ENCODE measurements at places on chromosomes 1 and 21.

DNA sequence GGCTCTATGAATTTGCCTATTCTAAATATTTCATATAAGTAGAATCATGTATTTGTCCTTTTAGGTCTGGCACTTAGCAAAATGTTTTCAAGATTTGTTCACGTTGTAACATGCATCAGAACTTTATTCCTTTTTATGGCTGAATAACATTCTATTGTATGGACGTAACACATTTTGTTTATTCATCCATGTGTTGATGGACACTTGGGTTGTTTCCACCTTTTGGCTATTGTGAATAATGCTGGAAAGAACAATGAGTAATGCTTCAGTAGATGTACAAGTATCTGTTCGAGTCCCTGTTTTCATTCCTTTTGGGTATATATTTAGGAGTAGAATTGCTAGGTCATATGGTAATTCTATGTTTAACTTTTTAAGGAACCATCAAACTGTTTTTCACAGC lies 24.7 kb downstream of the SLC35A3 start:
- no peak for DNase-seq

DNA sequence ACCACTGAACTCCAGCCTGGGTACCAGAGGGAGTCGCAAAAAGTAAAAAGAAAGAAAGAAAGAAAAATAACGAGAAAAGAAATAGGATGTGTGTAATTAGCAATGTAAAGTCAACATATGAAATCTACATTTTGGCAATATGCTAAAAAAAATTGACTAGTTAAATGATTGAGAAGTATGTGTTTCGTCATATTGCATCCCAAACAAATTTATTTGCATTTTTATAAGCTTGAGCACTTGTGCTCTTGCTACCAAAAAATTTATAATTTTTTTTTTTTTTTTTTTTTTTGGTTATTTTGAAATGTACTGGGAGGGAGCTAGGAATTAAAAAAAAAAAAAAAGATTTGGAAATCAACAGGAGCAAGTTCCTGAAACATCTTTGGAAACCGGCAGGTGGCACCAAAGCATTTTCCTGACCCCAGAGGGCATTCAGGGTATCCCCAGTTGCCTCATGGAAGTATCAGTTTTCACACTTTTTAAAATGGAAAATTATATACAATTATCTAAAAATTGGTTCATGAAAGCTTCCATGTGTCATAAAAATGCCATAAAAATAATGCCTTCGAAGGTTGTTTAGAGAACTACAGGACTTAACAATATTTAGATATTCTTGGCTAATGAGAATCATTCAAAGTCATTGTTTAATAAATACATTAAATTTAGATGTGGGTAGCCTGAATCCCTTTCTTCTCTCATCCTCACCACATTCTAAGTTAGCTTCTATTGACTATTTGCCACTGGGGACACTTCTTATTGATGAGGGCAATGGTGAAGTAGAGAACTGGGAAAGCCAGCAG lies 4.8 kb upstream of the HEATR1 start:
- peak; percentile 22 for DNase-seq

- no peak for DNase-seq
These were observed 69.0 kb downstream of the BRINP2 start for GRCh38 chr1:177239792-177240191.

DNA sequence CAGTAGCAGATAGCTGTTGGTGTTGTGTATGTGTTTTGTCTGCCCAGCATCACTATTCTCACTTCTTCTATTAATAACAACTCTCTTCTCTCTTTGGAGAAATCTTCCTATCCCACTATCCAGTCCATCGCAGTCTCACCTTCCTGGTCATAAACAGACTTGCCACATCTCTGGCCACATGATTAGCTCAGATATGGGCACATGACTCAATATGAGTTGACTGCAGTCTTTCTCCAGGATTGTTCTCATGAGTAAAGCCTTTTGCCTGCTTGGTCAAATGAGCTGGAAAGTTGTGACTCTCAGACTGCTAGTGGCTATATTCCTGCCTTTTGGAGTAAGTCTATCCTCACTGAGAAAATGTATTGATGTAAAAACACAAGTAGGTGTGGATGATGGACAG lies 32.9 kb upstream of the TADA1 start:
- no peak for DNase-seq

GRCh38 chr1:239662950-239663349 lies 276.6 kb downstream of the CHRM3 start:
- no peak for DNase-seq

- DNase-seq: no peak
These were observed 1.2 kb upstream of the PTTG1IP start for GRCh38 chr21:44874497-44875315.

DNA sequence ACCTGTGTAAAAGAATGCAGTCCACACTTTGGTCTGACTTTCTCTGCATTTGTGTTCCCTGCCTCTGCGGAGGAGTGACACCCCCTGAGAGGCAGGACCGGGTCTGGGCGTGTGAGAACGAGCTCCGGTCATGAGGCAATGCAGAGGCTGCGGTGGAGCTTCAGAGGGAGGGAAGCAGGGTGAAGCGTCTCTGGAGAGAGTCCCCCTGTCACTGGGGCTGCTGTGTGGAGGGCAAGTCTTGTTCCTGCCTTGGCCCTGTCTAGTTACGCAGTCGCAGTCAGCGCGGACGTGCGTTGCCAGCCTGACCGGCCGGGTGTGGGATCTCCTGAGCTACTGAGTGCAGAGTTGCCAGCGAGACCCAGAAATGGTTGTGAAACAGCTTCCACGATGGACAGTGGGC lies 48.5 kb downstream of the BACE2 start:
- no peak for DNase-seq

GRCh38 chr1:241857131-241857530 lies 9.1 kb downstream of the EXO1 start:
- no peak for DNase-seq

GRCh38 chr1:25700144-25700523 lies 83.5 kb downstream of the MAN1C1 start:
- DNase-seq: no peak

DNA sequence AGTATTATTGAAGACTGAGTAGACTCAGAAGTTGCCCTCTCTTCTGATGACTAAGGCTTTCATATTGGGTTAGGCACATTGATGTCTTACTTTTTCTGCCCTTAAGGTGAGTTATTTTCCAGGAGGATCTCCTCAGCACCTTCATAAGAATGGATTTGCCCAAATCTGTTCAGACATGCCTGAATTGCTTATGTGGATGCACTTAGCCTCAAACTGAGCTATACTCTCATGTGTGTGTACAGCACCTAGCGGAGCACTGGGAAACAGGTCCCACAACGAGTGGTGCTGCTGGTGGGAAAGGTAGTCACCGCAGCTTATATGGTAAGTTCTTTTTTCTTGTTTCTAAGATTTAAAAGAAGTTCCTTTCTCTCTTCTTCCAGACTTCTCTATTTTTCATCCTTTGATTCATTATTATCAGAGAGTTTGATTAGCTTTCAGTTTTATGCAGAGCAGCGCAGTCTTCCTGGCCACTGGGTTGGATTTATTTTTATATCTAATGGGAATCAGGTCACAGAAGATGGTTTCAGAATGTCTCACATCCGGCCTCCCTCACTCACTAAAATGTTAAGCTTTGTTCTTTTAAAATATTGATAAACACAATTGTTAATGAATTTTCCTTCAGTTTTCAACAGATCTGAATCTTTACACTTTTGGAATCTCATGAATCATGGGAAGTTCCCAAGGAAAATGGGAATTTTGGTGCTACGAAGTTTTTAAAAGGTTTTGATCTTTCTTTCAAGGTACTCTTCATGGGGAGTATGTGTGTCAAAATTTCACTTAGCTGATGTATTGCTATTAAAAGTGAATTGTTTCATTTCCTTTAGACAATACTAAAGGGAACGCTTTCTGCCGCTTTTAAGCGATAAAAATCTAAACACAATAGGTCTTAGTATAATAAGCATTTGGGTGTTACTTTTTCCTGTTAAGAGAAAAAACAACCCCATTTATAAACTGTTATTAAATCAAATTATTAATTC lies 58.5 kb downstream of the EXTL2 start:
- no peak for DNase-seq

DNA sequence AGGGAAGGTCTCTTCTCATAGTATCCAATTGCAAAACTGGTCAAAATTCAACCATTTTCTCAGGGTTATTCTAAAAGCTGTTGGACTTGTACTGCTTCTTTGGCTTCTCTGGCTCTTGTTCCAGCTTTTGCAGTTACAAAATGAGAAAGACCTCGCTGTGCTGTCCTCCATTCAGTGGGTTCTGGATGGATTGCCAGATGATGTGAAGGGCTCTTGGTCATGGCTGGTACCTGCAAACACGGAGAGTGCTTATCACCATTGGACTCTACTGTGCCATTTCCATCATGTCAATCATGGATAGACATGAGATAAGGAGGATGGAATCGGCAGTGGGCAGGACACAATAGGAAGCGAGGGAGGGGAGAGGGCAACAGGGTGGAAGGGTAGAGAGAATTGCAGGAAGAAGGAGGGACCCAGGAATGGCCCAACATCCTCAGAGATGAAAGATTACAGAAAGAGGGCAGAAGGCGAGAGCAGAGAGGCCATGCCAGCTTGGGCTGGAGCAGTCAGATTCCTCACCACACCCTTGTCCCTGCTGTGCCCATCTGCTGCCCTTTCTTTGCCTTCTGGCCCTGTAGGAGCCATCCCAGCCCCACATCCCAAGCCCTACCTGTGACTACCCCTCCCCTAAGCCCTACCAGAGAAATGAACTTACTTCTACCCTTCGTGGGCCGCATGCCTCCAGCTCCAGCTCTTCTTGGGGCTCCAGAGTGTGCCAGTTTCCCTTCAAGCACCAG lies 70.3 kb downstream of the HIVEP3 start:
- no peak for DNase-seq

- no peak for DNase-seq
These were observed 482.8 kb upstream of the NFIA start for GRCh38 chr1:60599574-60599973.

- DNase-seq: no peak
These were observed 1000.6 kb upstream of the PRMT6 start for GRCh38 chr1:106055855-106056254.

DNA sequence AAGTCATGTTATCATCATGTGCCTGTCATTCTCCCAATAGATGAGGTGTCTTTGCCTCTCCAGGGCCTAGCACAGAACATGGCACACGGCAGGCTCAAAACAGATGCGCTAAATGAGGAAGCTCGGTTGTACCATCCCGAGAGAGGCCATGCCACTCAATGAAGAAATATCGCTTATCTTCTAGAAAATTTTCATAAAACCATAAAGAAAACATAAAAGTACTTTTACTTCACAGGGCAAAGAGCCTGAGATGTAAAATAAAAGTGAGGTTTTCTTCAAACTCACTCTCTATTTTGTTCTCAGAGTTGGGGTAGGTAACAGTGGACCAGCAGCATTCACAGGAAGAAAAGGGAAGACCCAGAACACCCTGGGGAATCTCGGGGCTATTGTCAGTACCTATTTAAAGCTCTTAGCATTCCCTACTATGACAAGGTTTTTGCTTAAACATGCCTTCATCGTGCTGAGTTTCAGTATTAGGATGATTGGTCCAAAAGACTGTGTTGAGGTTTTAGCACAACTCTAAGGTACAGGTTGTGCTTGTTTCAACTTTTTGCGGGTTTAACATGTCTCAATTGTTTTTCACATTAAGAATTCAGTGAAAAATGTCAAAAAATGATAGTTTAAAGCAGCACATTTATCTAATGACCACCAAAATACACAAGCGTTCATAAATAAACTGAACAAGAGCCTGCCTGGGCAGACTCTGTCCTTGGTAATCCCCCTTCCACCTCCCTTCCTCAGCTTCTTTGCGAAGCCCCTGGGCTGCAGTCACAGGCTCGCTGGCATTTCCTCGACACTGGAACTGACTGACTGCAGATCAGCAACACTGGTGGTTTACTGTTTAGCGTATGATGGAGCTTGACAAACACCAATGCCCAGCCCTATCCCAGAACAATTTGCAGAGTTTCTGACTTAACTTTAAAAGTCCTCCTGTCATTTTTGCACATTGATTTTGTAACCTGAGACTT lies 55.6 kb downstream of the COQ8A start:
- no peak for DNase-seq

GRCh38 chr1:60564916-60565750 lies 491.6 kb upstream of the C1orf87 start:
- DNase-seq: peak; percentile 4

DNA sequence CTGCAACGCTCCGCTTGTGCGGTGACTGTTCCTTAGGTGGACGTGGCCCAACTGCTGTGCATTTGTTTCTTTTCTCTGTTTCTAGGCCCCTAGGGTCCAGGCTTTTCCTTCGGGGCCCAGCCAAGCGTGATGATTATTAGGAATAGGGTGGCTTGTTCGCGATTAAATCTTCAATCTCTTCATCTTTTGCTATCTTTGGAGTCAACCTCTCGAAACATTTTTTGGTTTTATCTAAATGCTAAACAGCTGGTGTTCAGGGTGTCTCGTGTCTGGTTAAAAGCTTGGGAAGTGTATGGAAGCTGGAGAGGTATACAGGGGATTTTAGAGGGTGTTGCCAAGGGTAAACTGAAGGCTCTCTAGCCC lies 844 bp upstream of the PLD5 start:
- DNase-seq: no peak

DNA sequence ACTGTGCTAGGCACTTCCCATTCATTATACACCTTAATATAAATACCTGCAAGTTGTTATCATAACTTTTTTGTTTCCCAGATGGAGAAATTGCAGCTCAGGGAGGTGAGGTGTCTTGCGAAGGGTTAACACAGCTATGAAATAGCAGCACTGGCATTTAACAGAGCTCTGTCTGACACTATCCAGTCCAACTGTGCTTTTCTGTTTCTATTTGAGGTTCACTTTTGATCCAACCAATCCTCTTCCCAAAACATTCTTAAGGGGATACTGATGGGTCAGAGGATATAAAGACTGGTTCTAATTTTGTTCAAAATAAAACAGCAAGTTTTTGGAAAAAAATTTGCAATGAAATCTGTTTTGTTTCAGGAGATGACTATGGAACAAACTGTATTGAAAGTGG lies 46.5 kb upstream of the C8B start:
- no peak for DNase-seq

DNA sequence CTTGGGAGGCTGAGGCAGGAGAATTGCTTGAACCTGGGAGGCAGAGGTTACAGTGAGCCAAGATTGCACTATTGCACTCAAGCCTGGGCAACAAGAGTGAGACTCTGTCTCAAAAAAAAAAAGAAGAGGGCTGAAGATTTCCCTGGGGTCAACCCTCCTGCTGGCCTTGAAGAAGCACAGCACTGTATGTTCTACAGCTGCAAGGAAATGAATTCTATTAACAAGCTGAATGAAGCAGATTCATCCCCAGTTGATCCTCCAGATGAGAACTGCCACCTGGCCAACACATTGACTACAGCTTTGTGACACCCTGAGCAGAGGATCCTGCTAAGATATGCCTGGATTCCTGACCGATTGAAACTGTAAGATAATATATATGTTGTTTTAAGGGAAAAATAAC lies 129.5 kb downstream of the ADSS2 start:
- DNase-seq: no peak
